Spinal cord (tissue), 10 donors: ENCODE measurements at places on chromosomes 3 and 15.

- DNase-seq = no peak
Observed at GRCh38 chr3:185387646-185388045, 24.7 kb downstream of the MAP3K13 start.

- no peak for DNase-seq
Observed at GRCh38 chr3:35793667-35794066, 154.3 kb downstream of the ARPP21 start.

DNA sequence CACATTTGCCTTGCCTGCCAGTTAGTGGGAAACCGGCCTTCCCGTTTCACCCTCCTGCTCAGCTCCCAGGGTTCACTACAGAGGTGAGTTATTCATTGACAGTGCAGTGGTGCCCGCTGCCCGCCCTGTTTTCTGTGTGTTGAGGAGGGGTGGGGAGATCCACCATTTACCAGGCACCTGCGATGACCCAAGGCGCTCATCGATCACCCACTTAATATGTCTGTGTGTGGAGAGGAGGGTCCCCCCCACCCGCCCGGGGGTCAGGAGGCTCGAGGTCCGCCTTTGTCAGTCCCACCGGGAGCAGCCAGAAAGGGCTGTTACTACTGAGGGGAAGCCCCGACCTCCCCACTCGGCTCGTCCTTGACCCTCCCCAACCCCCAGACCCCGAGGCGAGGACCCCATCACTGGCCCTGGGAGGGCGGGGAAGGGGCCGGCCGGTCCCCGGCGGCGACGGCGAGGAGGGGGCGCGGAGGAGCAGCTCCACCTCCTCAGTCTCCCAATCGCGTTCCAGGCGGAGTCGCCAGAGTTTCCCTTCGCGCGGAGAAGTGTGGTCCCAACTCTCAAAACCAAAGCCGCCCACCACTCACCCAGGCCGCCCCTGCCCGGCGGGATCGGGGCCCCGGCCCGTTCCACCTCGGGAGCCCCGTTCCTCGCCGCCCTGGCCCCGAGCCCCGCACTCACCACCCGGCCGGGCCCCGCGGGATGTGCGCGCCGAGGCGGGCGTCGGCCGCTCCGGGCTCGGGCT, 1.1 kb downstream of the PLXNB1 start:
- DNase-seq = peak; percentile 91

GRCh38 chr3:4866866-4867265, 112.4 kb upstream of the BHLHE40 start:
- DNase-seq = peak; percentile 26

DNA sequence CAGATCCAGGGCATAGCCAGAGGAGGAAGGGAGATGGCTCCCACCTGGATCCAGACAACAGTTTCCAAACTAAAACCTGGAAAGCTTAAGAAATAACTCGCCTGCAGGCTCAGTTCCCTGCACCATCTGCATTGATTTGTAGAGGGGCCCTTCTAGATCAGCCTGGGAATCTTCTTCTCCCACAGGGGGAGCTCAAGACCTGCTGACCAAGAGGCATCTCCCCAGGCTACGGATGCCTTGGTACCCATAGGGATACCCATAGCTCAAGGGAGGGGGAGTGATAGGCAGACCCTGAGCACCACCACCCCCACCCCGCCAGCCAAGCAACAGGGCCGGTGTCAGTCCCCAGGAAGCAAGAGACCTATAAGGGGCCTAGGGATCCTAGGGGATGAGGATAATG, 28.0 kb upstream of the DCLK3 start:
- no peak for DNase-seq

- no peak for DNase-seq
Observed at GRCh38 chr3:127853681-127854080, 31.4 kb upstream of the MGLL start.

DNA sequence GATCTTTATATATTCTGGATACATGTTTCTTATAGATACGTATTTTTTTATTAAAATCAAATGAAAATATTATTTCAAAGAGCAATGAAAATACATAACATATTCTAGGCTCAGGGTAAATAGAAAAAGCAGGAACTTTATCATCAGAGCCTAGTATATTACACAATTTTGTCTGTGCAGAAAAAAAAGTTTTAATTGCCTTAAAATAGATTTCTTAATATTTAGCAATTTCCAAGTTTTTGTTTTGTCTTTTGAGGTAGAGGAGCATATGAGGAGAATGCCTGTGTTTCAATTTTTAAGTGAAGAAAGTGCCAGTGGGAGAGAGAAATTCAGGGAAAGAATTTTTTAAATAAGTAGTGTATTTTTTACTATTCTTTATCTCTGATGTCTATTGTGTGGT, 10.5 kb downstream of the CAPN7 start:
- no peak for DNase-seq

DNA sequence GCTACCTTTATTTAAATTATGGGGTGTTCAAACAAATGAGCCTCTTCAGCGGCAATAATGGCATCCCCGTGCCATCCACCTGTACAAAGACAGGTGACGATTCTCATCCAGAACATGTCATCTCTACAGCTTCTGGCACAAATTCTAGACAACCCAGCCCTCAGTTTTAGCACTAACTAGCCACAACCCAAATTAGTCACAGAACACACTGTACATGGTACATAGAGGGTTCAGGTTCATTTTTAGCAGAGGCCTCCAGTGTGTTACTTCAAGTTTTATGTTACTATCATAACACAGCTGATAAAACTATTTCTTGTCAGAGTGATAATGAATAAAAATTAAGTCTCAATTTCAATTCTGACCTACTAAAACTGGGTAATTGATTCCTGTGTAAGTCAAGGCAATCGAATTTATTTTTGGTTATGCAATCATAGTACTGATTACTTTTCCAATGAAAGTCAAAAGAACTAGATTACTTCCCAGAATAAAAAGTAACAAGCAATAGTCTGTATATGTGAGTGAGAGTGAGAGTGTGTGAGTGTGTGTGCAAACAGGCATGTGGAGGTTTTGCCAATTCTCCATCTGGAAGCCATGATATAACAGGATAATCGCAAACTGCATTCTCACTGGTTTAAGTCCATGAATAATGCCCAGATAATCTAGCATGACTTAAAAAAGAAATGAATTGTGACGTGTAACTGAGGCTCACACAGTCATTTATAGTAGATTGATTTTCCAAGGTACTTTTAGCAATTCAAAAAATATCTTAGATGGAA, 37.4 kb downstream of the SHQ1 start:
- DNase-seq = peak; percentile 59

DNA sequence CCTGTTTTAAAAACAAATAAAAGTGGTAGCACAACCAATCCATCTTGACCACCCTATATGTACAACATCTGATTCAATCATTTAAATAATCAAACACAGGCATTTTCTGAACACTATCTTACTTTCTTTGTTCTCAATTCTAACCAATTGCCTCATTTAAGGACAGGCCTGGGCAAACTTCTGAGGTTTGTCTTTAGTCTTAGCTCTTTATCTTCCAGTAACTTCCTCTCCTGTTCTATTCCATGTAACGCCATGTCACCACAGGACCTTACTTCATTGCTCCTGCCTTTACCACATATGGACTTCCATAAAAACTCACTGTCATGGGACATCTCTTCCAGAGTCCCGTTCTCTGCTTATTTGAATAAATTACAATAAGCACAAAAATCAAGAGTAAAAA, 14.9 kb downstream of the HDGFL3 start:
- no peak for DNase-seq

- DNase-seq = no peak
Observed at GRCh38 chr3:126423191-126424038, 28.7 kb downstream of the CFAP100 start.

- no peak for DNase-seq
Observed at GRCh38 chr3:129184396-129184657, 631 bp upstream of the CNBP start.
